Ascending aorta (tissue), 2 donors: ENCODE measurements at places on chromosomes 5 and 9.
A peak's percentile ranks its signal among the peaks of the same experiment; 100 is the strongest.

DNA sequence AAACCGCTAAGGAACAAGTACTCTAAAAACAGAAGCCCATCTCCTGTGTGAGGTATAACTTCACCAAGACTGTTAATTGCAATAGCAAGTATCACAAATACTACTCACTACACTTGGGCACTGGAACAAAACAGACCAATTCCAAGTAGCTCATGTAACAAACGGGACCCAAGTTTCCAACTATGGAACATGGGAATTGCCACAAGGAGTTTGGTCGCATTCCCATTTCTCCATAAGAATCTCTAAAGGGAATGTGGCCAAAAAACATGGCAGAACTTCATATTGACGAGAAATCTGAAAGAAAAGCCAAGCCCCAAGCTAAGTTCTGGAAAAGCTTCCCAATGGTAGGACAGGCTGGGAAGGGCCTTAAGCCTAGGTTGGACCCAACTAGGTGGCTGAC is 162.5 kb downstream of the MAPKAP1 start:
- no peaks in the 10 kb centered on the region for H3K4me1 ChIP-seq
- DNase-seq, result no peak
- H3K27ac ChIP-seq, result peak overlapping the region; percentile 37
- no peaks in the 10 kb centered on the region for H3K36me3 ChIP-seq

DNA sequence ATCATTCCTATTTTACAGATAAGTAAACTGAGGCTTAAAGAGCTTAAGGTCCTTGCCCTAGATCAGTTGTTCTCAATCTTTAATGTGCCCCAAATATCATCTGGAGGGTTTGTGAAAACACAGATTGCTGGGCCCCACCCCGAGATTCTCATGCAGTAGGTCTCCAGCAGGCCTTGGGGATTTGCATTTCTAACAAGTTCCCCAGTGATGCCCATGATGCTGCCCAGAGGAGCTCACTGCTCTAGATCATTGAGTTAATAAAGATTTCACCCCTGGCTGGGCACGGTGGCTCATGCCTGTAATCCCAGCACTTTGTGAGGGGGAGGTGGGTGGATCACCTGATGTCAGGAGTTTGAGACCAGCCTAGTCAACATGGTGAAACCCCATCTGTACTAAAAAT is 42.8 kb upstream of the RAD23B start:
- H3K4me1 ChIP-seq, result no peaks in the 10 kb centered on the region
- no peak overlapping the region for H3K27ac ChIP-seq
- H3K27me3 ChIP-seq, result no peaks in the 10 kb centered on the region

GRCh38 chr9:94675008-94675881 is 35.9 kb upstream of the FBP1 start:
- H3K27ac ChIP-seq, result peak overlapping the region; percentile 69
- H3K4me3 ChIP-seq, result no peak overlapping the region
- no peaks in the 10 kb centered on the region for H3K36me3 ChIP-seq
- H3K27me3 ChIP-seq, result no peaks in the 10 kb centered on the region
- H3K4me1 ChIP-seq, result peaks cover 17% of the 10 kb centered on the region
- DNase-seq, result no peak

DNA sequence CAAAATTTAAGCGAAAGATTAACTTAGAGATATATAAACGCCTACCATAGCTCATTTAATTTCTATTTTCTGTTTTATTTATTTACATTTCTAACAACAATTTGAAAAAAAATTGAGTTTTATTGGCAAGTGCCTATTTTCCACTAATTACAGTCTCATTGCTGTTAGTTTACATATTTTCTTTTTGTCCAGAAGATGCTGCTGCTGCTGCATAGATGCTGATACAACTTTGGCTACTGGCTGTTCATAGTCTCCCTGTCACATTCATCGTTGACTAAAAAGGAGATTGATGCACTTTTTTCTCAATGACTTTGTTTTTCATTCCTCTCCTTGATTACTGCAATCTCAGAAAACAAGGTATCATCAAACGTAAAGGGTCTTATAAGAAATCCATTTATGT is 235.4 kb downstream of the CDH9 start:
- H3K27ac ChIP-seq, result no peak overlapping the region
- no peak overlapping the region for H3K4me3 ChIP-seq
- H3K27me3 ChIP-seq, result no peaks in the 10 kb centered on the region
- H3K36me3 ChIP-seq, result no peaks in the 10 kb centered on the region
- no peak for DNase-seq
- H3K4me1 ChIP-seq, result no peaks in the 10 kb centered on the region

- no peaks in the 10 kb centered on the region for H3K4me1 ChIP-seq
- H3K36me3 ChIP-seq, result no peaks in the 10 kb centered on the region
- no peaks in the 10 kb centered on the region for H3K27me3 ChIP-seq
- H3K4me3 ChIP-seq, result no peak overlapping the region
- no peak for DNase-seq
These were observed 24.4 kb upstream of the SLC1A1 start for GRCh38 chr9:4465910-4466309.

DNA sequence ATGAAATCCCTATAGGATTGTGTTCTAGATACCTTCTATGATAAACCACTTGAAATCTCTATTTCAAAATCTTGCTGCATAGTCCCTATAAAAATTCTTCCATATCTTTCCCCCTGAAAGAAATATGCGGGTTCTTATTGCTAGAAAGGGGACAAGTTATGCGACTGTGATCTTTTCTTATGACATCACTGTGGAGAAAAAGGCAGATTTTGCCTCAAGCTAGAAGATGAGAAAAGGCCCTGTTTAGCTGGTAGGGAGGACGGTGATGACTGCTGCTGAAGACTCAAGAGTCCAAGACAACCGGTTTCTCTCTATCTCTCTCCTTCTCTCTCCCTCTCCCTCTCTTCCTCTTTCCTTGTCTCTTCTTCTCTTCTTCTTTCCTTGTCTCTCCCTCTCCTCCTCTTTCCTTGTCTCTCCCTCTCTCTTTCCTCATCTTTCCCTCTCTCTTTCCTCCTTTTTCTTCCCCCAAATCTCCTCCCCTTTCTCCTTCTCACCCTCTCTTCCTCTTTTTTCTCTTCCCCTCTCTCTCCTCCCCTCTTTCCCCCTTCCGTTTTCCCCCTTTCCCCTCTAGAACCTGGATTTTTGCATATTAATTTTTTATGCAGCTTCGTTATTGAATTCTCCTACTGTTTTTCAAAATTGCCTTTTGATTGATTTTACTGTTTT is 5.3 kb downstream of the OR2S2 start:
- H3K4me3 ChIP-seq, result no peak overlapping the region
- no peaks in the 10 kb centered on the region for H3K4me1 ChIP-seq
- H3K36me3 ChIP-seq, result no peaks in the 10 kb centered on the region
- H3K27me3 ChIP-seq, result no peaks in the 10 kb centered on the region

DNA sequence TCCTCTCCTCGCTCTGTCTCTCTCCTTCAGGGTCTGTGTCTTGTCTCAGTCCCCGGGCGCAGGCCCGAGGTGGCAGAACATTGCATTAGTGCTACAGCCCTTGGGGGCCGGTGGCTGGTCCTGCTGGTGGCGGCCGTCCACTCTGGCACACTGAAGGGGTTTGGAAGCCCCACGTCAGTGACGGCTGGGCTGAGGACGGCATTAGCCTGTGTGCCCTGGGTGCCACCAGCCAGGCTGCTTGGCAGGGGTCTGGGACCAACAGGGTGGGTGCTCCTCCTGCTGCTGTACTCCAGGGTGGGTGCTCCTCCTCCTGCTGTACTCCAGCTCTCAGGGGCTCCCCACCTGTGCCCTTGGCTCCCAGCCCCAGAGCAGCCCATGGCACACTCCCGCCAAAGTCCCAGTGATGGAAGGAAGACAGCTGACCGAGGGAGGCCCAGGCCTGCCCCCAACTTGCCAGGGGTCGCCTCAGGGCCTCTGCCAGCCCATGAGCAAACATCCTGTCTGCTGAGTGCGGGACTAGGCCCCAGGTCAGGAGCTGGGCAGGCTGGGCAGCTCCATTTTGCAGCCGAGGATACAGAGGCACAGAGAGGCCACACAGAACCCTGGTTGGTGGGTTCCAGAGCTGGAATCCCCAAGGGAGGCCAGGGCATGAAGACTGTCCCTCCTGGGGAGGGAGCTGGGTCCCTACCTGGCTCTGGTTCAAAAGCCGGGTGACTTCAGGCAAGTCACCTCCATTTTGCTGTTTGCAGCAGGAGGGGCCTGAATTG is 27.3 kb downstream of the SARDH start:
- no peaks in the 10 kb centered on the region for H3K4me1 ChIP-seq
- no peaks in the 10 kb centered on the region for H3K36me3 ChIP-seq
- H3K4me3 ChIP-seq, result no peak overlapping the region
- no peak overlapping the region for H3K27ac ChIP-seq

- no peaks in the 10 kb centered on the region for H3K36me3 ChIP-seq
- DNase-seq, result no peak
- no peaks in the 10 kb centered on the region for H3K4me1 ChIP-seq
- no peaks in the 10 kb centered on the region for H3K27me3 ChIP-seq
These were observed 76.2 kb upstream of the MIER3 start for GRCh38 chr5:57028161-57028560.

- H3K4me1 ChIP-seq, result no peaks in the 10 kb centered on the region
- no peak overlapping the region for H3K4me3 ChIP-seq
- no peaks in the 10 kb centered on the region for H3K27me3 ChIP-seq
- H3K27ac ChIP-seq, result no peak overlapping the region
These were observed 25.6 kb upstream of the SCAMP1 start for GRCh38 chr5:78334811-78335210.

DNA sequence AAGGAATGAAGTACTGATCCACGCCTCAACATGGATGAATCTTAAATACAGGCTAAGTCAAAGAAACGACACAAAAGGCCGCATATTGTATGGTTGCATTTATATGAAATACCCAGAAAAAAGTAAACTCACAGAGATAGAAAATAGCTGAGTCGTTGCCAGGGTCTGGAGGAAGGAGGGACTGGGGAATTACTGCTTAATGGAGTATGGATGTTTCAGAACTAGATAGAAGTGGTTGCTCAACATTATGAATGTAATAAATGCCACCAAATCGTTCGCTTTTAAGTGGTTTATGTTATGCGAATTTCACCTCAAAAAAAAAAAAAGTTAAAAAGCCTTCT is 784 bp upstream of the MSANTD3 start:
- H3K4me3 ChIP-seq, result peak overlapping the region; percentile 69
- H3K27ac ChIP-seq, result peak overlapping the region; percentile 87
- peaks cover 26% of the 10 kb centered on the region for H3K4me1 ChIP-seq
- DNase-seq, result no peak
- H3K27me3 ChIP-seq, result no peaks in the 10 kb centered on the region

DNA sequence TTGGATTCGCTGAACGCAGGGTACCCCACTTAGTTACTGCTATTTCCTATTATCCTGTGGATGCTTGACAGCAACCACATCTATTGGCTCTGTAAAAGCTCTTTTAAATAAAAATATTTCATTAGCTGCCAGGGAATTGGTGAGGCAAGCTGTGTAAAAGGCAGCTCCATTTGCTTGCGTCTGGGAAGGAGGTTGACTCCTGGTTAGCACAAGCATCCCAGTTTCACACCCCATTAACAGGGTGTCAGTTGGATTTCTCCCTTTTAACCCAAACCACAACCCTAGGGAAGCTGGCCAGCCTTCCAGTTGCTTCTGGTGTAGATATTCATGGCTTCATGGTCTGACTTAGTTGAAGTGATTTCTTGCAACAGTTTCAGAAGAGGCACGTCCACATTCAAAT is 151.0 kb downstream of the GPBP1 start:
- H3K4me1 ChIP-seq, result no peaks in the 10 kb centered on the region
- no peaks in the 10 kb centered on the region for H3K36me3 ChIP-seq
- no peak overlapping the region for H3K27ac ChIP-seq
- no peak overlapping the region for H3K4me3 ChIP-seq
- no peak for DNase-seq

DNA sequence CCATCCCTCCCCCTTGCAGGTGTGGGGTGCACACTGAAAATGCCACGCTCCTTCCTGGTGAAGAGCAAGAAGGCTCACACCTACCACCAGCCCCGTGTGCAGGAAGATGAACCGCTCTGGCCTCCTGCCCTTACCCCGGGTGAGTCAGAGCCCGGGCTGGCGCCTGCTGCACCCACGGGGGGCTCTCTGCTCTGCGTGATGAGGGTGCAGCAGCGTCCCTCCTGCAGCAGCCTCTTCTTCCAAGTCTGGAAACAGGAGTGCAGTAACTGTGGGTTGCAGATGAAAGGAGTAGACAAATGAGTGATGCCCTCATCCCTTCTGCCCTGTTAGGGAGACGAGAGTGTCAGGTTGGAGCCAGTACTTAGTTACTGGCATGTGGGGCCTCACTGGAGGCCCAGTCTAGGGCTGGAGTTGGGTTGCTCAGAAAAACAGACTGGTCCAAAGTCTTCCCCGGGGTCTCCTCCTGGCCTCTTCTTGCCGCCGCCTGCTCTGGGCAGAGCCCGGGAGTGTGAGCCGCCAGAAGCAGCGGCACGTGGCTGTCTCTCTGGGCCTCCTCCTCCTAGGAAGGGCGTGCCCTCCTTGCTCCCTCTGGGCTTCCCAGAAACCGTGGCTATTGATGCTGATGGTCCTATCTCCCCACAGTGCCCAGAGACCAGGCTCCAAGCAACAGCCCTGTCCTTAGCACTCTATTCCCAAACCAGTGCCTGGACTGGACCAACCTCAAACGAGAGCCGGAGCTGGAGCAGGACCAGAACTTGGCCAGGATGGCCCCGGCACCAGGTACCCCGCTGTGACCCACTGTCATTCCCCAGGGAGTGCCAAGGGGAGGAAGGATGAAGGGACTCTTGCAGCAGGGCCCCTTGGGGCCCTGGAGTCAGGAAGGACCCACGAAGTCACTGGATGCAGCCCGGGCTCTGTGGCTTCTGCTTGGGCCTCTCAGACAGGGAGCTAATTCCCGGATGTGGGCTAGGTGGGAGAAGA is 8.4 kb downstream of the GFI1B start:
- H3K4me1 ChIP-seq, result no peaks in the 10 kb centered on the region
- H3K36me3 ChIP-seq, result no peaks in the 10 kb centered on the region
- no peak for DNase-seq

DNA sequence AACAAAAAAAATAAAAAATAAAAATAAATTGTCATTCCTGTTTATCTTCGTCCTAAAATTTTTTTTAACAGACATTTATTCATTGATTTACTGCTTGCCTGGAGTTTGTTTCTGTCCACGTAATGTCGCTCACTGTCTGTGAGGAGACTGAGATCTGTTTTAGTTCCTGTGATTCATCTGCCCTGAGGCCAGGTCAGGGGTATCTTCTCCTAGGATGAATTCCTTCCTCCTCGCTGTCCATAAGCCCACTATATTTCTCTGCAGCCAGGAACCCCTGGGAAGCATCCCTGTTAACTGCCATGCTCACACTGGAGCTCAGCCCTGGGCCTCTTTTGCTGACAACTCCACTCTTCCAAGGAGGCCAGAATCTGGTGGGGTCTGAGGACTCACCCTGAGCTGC is 682.0 kb downstream of the MTRR start:
- no peak for DNase-seq
- no peaks in the 10 kb centered on the region for H3K4me1 ChIP-seq
- no peak overlapping the region for H3K4me3 ChIP-seq
- no peak overlapping the region for H3K27ac ChIP-seq
- H3K36me3 ChIP-seq, result no peaks in the 10 kb centered on the region

DNA sequence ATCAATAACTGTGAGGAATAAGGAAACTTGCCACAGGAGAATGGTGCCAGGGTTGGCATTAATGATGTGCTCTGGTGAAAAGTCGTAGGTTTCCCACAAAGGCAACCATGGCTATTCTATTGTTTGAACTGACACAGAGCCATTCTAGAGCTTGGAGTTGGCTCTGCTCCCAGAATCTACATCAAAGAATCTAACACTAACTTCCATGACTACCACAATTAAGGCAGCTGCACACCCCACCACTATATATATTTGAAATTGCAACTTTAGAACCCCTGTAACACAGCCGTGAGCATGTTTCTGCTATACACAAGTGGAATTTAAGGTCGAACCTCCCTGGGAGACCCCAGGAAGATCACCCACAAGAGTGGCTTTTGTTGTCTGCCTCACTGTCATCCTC is 89.7 kb upstream of the CCDC152 start:
- no peaks in the 10 kb centered on the region for H3K4me1 ChIP-seq
- no peak overlapping the region for H3K27ac ChIP-seq
- no peak overlapping the region for H3K4me3 ChIP-seq

- H3K4me1 ChIP-seq, result no peaks in the 10 kb centered on the region
- no peak for DNase-seq
- no peak overlapping the region for H3K4me3 ChIP-seq
- H3K27me3 ChIP-seq, result no peaks in the 10 kb centered on the region
These were observed 1147.7 kb upstream of the WWC1 start for GRCh38 chr5:167143716-167144115.
